ENCODE measurements at places on chromosomes 7 and 10.

DNA sequence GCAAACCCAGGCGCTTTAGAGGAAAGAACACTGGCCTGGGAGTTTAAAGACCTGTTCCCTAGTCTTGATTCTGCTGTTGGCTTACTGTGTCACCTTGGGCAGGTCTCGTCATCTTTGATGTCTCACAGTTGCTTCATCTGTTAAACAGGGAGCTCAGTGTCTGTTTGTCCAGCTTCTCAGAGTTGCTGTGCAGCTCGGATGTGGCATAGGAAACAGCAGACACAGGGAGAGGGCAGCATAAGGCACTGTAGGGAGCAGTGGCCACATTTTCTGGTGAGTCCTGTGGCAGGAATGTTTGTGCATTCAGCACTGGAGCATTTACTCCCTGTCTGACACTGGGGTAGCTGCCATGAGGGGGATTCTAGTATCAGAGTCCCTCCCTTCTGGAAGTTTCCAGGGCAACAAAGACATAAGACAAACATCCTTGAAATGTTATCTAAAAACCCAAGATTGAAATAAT is 2.0 kb downstream of the REPIN1 start:
- DNase-seq = no peak

GRCh38 chr7:48563334-48563733 is 361.0 kb upstream of the CDC14C start:
- DNase-seq = no peak

DNA sequence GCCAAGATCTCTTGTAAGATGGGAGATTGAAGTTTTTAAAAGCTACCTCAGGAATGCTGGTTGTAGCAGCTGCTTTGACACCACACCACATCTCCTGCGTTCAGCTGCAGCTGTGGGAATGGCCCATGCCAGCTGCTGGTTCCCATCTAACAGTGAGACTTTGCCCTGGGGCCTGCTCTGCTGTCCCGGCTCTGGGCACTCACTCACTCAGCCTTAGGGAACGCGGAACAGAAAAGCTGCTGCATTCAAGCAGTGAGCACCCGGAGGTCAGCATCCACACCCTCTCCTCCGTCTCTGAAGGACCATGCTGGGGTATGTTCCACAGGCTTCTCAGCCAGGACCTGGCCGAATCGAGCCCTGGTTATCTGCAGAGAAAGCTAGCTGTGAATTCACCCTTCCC is 197.1 kb upstream of the CXCL12 start:
- no peak for DNase-seq

- DNase-seq = no peak
Measured at GRCh38 chr10:111076682-111077478, at the start of gene ADRA2A. ADRA2A (plus strand) TSS chr10:111077029; CDS start chr10:111077997, 968 bp downstream.

DNA sequence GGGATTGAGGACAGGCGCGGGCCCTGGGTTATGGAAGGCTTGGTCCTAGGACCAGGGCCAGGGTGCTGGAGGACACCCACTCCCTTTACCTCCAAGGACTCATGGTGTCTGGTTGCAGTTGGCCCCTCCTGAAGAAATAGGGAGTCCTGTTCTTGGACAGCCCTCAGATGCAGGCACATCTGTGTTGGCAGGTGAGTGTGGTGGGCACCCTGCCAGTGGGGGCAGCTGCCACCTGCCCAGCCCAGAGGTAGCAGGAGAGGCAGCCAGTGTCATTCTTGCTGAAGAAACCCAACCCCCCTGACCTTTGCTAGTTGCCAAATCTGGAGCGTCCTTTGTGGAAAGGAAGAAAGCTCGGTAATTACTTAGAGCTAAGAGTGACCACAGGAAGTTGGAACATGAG is 8.3 kb downstream of the GALNT17 start:
- no peak for DNase-seq

DNA sequence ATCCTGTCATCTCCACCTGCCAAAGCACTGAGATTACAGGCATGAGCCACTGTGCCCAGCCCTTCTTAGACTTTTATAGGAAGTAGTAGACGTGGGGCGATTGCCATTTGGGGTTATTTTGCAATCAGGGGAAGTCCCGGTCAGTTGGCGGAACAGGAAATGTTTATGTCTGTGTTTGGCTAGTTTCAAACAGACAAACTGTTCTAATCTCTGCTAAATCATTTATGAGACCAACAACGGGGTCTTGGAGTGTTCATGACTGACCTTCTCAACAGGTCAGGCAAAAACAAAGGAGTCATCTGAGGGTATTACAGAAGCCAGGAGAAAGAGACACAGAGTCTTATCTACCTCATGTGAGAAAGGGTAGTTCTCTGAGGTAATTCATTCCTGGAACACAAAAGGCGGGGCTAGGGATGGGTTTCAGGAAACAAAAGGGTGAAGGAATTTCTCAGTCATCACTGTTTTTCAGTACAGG is 6.6 kb upstream of the TPK1 start:
- DNase-seq = no peak

GRCh38 chr7:14381306-14381705 is 391.8 kb upstream of the ETV1 start:
- no peak for DNase-seq

DNA sequence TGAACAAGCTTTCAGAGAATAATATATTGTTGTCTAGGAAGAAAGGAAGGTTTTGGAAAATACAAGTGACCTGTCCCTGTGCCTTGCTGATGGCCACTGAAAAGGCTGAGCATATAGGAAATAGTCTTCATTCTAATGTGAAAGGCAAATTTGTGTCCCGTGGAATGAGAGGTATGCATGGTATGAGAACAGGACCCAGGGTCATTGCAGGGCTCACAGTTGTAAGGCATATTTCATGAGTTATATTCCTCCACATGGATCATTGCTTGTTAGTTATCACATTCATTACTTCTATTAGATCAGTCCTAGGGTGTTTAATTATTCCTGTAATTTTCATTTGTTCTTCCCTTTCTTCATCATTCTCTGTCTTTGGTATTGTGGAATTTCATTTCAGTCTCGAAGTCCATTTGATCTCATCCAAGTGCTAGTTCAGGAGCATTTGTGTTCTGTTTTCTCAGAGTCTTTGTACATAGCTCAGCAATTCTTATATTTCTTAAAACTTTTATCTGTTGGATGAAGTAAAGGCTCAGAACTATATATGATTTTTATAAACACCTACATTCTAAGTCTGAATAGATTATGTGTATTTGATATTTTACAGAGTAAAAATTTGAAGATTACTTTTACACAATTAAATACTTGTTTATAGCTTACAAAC is 39.4 kb upstream of the ARHGAP21 start:
- no peak for DNase-seq

- DNase-seq = no peak
Measured at GRCh38 chr7:44309271-44310091, 15.9 kb downstream of the CAMK2B start.

DNA sequence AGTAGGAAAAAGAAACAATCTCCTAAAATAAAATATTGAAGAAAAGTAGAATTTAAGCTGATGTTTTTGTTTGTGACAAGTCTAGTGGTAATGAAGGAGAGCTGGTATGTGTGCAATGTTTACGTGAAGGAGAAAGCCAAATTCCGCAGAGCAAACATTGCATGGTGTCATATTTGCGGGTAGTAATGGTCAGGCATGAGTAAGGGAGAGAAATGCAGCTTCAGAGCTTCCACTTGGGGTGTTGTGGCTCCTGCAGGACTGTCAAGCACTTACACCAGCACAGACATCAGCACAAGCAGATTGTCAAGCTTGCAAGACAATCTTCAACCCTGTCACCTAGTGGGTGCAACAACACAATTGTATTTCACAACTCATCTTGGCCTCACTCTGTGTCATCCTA is 136.5 kb upstream of the ETV1 start:
- DNase-seq = no peak

GRCh38 chr10:91953600-91954160 is 30.1 kb downstream of the BTAF1 start:
- no peak for DNase-seq

- DNase-seq = no peak
Measured at GRCh38 chr7:40057292-40057691, 77.1 kb downstream of the MPLKIP start.

DNA sequence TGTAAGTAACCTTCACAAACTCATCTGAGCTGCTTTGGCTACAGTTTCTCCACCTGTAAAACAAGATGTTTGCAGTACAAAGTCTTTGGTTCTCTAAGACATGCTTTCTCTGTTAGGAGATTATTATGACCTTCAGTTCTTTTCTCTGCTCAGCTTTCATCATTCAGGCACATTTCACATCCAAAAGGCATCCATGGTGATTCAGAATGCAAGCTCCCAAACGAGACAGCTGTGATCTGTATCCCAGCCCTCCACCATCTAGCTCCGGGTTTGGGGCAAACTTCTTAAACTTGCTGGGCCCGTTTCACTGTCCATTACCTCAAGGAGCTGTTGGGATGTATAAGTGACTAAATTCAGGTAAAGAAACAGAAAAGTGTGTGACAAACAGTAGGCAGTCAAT is 95.8 kb upstream of the COL1A2 start:
- no peak for DNase-seq

DNA sequence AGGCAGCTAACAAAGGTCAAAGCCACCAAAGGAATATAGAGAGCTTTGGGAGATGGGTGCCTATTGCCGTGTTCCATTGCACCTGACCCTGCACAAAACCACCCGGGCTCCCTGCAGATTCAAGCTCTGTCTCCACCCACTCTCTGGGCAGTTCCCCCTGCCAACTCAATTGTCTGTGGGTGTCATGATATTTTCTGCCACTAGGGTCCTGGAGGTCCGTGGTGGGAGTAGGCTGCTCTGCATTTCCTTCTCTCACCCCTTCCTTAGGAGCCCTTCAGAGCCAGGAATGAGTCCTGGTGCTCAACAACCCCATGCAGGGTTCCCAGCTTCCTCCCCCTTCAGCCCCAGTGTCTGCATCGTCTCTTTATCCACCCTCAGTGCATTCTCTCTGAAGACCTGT is 34.1 kb downstream of the PNLIPRP2 start:
- no peak for DNase-seq

DNA sequence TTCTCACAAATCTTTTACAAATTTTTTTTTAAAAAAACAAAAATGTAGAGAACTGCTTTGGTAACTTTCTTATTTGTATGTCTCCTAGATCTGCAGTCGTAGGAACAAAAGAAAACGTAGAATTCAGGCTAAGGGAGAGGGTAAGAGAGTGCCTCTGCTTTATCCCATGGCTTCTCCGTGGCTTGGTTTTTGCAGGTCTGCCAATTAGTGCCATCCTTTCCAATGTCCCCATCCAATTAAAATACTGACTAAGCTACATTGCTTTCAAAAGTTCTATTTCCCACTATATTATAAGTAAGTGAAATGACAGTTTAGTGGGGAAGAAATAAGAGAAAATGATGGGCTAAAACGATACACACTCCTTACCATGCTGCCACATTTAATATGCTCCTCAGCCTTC is 209.3 kb downstream of the CRPPA start:
- DNase-seq = no peak

DNA sequence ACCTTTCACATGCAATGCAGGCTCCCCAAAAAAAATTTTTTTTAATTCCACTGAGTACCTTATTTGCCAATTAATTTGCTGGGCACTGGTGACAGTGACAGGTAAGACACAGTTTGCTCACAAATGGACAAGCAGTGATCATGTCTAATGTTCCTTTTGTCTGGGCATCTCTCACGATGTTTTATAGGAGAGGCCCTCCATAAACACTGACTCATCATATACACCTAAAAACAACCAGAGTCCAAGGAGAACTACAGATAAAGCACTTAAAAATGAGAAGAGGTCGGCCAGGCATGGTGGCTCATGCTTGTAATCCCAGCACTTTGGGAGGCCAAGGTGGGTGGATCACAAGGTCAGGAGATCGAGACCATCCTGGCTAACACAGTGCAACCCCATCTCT is 105.1 kb downstream of the ATE1 start:
- no peak for DNase-seq

DNA sequence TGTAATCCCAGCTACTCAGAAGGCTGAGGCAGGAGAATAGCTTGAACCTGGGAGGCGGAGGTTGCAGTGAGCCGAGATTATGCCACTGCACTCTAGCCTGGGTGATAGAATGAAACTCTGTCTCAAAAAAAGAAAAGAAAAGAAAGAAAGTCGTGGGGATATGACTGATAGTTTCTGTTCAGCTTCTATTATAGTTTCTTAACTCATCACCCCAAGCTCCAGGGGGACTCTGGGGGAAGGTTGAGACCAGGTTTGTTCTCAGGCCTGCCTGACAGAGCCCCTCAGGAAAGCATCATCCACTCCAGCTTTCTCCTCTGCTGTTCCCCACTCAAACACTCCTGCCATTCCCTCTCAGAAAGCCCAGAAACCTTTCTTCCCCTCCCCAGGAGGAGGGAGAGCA is 542.4 kb upstream of the GALNT17 start:
- DNase-seq = no peak

DNA sequence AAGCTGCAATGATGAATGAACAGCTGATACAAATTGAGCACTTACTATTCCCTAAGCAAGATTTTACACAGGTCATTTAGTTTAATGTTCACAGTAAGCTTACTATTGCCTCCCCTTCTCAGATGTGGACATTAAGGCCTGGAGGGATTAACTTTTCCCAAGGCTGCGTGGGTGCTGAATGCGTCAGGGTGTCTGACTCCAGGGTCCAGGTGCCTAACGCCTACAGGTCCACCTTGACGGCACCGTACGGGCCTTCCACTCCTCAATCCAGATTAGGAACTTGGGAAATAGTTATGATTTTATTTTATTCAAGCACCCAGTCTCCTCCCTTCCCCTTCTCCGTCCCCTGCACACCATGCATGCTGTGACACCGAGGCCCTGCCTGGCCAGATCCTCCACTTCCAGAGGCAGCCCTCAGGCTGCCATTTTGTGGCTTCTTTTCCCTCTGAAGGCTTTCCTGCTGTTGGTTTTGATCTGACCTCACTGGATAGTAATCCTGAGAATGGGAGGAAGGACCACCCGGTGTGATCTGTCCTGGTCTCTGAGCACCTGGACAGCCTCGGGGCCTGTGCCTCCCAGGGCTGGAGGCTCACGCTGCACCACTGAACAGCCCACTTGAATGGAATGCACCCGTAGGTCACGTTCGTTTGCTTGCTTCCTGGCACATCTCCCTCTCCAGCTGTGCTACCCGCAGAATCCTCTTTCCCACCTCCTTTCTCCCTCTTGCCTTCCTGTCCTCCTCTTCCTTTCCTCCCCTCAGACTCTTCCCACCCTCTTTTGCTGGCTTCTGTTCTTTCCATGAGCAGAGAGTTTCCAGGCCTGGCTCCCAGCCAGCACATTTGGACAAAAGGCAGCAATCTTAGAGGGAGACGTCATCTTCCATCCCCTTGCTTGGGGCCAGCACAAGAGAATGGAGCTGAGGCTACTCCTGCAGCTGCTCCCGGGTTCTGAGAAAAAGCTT is 14.4 kb downstream of the DENND2A start:
- DNase-seq = no peak

Measured in GM12878 (cell line).